ENCODE measurements at places on chromosomes 7 and 10.

DNA sequence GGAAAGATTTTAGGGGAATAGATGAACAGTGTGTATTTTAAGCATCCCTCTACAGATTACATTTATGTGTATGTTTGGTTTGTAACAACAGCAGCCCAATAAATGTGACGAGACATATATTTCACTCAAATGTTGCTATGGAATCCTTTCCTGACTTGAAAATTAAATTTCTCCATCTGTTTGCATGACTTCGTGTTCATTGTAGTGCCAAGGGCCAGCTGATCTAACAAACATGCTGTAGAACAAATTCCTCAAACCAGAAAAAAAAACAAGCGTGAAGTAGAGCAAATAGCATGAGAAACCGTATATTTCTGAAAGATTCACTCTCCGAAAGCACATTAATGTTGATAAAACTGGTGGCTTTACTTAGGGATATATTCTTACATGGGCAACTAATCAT is 87.8 kb downstream of the NRCAM start:
- no peak for DNase-seq

DNA sequence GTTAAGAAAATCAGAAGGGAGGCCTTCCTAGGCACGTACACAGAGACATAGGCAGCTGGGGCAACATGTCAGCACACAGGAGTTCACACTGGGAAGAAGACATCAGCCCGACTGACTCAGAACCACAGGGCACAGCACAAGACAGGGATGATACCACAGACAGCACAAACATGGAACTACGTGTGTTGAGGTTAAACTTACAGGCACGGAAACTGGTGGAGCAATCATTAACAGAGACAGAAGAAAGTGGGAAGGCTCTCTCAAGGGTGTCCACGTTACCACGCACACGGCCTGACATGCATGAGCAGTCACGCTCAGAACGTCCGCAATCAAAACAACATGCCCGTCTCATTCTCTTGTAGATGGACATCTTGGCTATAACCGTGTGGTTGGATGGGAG is 636.4 kb downstream of the KCNMA1 start:
- no peak for DNase-seq

- DNase-seq, result no peak
Measured at GRCh38 chr10:30818010-30818660, 188.6 kb upstream of the LYZL2 start.

- no peak for DNase-seq
Measured at GRCh38 chr10:20443094-20443493, 454.0 kb downstream of the NEBL start.

- no peak for DNase-seq
Measured at GRCh38 chr7:148503900-148504487, 86.6 kb upstream of the C7orf33 start.

DNA sequence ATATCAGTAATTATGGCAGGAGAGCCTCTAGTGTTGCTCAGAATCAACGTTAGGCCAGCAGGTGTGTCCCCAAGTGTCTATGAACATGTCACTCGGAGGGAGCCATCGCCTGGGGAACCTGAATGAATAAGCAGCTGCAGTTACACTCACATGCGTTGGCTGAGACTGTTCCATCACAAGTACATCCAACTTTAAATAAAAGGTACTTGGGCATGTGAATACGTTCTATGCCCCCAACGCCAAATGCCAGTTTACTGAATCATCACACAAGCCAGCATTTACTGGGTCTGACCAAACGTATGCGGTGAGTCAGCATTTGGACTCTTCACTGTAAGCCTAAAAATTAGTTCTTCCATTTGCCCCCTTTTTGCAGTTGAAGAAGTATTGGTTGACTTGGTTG is 207.6 kb upstream of the PLXNA4 start:
- DNase-seq, result no peak

- DNase-seq, result no peak
Measured at GRCh38 chr7:28102797-28103196, 77.8 kb downstream of the JAZF1 start.

DNA sequence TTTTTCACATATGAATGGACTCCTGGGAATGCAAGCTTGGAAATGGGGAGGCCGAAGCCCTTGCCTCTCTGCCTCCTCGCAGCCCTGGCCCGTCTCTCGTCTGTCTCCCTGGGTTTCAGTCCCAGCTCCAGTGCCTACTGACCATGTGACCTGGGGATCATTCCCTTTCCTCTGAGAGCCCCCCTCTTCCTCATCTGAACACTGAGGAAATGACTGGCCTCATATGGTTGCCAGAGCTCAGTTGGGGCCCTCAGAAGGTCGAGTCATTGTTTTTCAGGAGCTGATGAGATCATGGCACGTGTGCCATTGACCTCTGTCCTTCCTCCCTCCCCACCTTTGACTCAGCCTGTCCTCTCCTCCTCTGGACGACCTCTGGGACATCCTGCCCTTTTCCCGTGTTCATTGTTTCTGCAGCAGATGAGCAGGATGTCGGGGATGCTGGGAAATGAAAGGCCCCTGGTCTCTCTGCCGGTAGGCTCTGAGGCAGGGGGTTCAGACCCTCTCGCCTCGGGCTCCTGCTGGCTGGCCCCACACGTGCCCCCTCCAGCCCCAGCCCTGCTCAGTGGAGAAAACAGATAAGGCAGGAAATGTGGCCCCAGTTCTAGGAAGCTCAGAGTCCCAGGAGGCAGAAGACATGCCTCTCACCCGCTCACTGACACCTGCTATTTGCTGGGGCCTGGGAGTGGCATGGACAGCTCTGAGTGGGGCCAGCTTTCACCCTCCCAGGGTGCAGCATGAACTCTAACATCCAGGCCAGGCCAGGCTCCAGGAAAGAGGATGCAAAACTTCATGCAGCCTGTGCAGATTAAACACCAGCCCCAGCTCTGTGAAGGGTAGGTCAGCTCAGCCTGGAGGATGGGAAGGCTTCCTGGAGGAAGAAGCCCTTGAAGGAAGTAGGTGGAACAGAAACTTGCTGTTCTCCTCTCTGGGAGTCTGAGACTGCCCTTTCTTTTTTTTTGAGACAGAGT is 8.3 kb upstream of the PPP1R35 start:
- no peak for DNase-seq
